Activated T-helper 2 cell treated with anti-CD3 and anti-CD28 coated beads, Interferon-gamma antibody, Interleukin-2, Interleukin-4, amounts not matched to agents 10 μg/mL and 5 μg/mL and 100 μg/mL, durations not matched to agents 14 hours and 24 hours and 36 hours (primary cell): ENCODE measurements at places on chromosomes 7 and 10. TPM values are rescaled to one million over a fixed set of nuclear protein-coding genes. Genes with fewer than 3 reads are reported as not detected.

MYOF gene
- 32.5 and 33.2 TPM in 2 replicates for total RNA-seq

IDI2 gene
- not detected in 2 replicates for total RNA-seq

CPA4 gene
- not detected in 2 replicates for total RNA-seq

GRCh38 chr10:10818082-10818481, 199.6 kb upstream of the CELF2 start:
- no peak overlapping the region for H3K4me3 ChIP-seq
- DNase-seq = no peak
- H3K27ac ChIP-seq = no peak overlapping the region
- no peaks in the 10 kb centered on the region for H3K36me3 ChIP-seq

- H3K4me1 ChIP-seq = no peaks in the 10 kb centered on the region
- no peaks in the 10 kb centered on the region for H3K27me3 ChIP-seq
- H3K27ac ChIP-seq = no peak overlapping the region
- no peak overlapping the region for H3K4me3 ChIP-seq
- DNase-seq = no peak
Observed at GRCh38 chr7:84009051-84009450, 185.5 kb downstream of the SEMA3A start.

DNA sequence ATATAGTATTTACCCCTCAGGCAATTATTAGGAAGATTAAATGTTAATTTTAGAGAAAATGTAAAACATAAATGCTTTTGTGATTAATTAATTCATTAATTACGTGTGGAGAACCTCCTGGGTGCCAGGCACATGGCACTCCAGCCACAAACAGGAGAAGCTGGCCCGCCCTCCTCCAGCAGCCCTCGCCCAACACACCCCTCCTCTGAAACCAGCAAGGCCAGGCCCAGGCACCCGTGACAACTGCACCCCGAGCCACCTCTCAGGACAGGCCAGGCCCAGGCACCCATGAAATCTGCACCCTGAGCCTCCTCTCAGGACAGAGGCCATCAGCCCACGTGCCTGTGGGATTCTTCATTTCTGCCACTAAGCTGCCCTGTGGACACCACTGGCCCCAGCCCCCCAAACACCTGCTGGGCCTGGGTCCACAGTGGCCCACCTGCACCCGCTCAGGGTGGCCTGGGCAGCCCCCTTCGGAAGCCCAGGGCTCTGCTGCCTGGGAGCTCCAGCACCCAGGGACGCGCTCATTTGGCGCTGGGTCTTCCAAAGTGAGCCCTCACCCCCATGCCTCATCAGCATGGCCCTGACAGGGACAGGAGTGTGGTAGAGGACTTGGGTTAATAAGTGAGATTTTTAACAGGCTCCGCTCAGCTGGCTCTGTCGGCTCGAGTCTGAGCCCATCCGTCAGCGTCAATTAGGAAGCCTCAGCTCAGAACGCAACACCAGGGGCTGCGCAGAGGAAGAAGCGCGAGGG, 482.1 kb downstream of the DNAJB6 start:
- H3K4me1 ChIP-seq = no peaks in the 10 kb centered on the region
- no peak overlapping the region for H3K4me3 ChIP-seq
- H3K27ac ChIP-seq = no peak overlapping the region
- no peak for DNase-seq
- H3K27me3 ChIP-seq = no peaks in the 10 kb centered on the region

DNA sequence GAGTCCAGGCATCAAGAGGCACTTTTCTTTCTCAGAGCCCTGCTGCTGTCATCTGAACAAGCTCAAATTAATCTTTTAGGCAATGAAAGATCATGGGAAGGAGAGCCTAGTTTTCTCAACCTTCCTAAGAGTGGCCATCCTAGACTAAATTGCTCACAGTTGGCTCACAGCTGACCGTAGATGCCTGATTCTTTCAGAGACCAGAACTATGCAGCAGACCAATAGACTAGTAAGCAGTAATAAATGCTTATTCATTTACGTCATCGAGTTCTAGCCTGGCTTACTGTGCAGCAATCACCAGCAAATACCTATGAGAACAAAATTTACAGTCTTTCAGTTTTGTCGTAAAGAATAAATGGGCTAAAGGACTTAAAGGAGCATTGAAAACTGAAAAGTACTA, 602.9 kb upstream of the GHITM start:
- no peak overlapping the region for H3K4me3 ChIP-seq
- no peaks in the 10 kb centered on the region for H3K27me3 ChIP-seq
- no peaks in the 10 kb centered on the region for H3K4me1 ChIP-seq
- no peak overlapping the region for H3K27ac ChIP-seq

GRCh38 chr10:86313621-86314041, 53.0 kb downstream of the GRID1 start:
- no peak for DNase-seq
- H3K4me1 ChIP-seq = no peaks in the 10 kb centered on the region
- H3K27ac ChIP-seq = no peak overlapping the region
- H3K27me3 ChIP-seq = no peaks in the 10 kb centered on the region

- H3K4me3 ChIP-seq = no peak overlapping the region
- H3K27ac ChIP-seq = no peak overlapping the region
- peaks cover 26% of the 10 kb centered on the region for H3K27me3 ChIP-seq
- H3K36me3 ChIP-seq = no peaks in the 10 kb centered on the region
Observed at GRCh38 chr10:27730041-27730440, 15.6 kb downstream of the MKX start.

- no peak overlapping the region for H3K27ac ChIP-seq
- peaks cover 22% of the 10 kb centered on the region for H3K27me3 ChIP-seq
- peaks cover 15% of the 10 kb centered on the region for H3K4me1 ChIP-seq
- no peak for DNase-seq
- no peaks in the 10 kb centered on the region for H3K36me3 ChIP-seq
Observed at GRCh38 chr7:41942468-41943093, 239.7 kb upstream of the INHBA start.

GRCh38 chr10:131972474-131973071, 9.2 kb downstream of the BNIP3 start:
- peak; percentile 41 for DNase-seq
- H3K27ac ChIP-seq = peak overlapping the region; percentile 82
- H3K36me3 ChIP-seq = peaks cover 83% of the 10 kb centered on the region
- peak overlapping the region; percentile 68 for H3K4me3 ChIP-seq
- no peaks in the 10 kb centered on the region for H3K27me3 ChIP-seq

GRCh38 chr7:136998495-136998894, 130.0 kb downstream of the CHRM2 start:
- no peaks in the 10 kb centered on the region for H3K36me3 ChIP-seq
- H3K4me1 ChIP-seq = no peaks in the 10 kb centered on the region
- H3K4me3 ChIP-seq = no peak overlapping the region

DNA sequence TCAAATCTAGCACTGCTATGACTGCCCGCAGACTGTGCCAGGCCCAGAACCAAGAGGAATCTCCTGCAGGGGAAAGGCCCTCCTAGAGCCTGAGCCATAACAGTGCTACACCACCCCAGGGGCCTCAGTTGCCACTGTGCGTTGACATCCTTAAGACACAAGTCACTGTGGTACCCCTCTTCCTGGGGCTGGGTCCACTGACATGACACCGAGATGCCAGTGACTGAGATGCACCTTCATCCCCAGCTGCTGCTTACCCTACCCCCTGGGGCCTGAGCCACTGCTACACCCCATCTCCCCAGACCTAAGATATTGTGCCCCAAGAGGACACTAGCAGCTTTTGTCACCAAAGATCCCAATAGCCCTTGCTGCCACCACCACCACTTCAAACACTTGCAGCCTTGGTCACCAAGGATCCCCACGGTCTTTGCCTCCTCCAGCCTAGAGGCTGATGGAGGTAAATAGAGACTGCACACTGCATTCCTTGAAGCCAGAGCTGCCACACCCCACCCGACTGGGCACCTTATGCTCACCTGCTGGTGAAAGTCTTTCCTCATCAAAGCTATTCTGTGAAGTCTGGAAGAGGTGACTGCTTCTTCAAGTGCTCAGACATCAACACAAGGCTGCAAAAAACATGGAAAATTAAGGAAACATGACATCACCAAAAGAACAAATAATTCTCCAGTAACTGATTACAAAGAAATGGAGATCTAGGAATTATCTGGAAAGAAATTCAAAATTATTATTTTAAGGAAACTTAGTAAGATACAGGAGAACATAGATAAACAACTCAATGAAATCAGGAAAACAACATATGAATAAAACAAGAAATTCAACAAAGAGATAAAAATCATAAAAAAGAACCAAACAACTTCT, 40.4 kb upstream of the SHH start:
- H3K36me3 ChIP-seq = no peaks in the 10 kb centered on the region
- no peaks in the 10 kb centered on the region for H3K4me1 ChIP-seq
- no peak overlapping the region for H3K4me3 ChIP-seq
- no peak for DNase-seq
- H3K27ac ChIP-seq = no peak overlapping the region

DNA sequence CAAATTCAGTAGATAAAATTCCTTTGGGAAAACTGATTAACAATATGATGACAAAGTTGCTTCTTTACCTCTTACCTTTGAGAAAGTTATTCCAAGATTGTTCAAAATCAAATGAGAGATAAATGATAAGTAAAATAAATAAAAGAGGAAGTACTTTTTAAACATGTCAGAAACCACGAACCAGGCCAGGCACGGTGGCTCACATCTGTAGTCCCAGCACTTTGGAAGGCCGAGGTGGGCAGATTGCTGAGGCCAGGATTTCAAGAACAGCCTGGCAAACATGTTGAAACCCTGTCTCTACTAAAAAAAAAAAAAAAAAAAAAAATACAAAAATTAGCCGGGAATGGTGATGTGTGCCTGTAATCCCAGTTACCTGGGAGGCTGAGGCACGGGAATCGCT, 296.6 kb downstream of the HGF start:
- no peak for DNase-seq
- H3K4me1 ChIP-seq = no peaks in the 10 kb centered on the region
- H3K36me3 ChIP-seq = no peaks in the 10 kb centered on the region
- H3K27ac ChIP-seq = no peak overlapping the region

DNA sequence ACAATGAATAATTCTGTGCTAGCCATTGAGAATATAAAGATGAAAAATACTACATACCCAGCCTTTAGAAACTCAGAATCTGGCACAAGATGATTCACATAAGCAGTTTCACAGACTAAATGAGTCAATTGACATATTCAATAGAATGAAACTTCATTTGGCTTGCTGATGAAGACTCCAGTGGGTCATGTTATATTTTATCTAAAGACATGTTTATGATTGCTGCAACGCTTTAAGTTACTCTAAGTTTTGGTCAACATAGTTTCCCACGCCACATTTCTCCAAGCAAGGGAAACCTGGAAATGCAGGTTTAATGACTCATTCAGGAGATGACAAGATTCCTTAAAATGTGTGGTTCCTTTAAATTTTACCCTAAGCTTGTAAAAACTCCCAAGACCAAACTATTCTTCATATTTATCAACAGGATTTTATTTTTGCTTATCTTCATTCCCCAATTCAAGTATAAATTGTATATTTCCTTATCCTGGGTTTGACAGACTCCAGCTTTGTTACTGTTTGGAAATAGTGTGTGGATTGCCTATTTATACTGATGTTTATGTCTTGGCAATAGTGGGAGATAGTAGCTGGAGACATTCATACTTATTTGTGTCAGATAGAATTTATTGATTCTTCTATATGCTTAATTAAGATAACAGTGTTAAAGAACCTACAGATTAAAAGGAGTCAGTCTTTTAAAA, 6.6 kb downstream of the SEMA3A start:
- H3K27me3 ChIP-seq = peaks cover 9% of the 10 kb centered on the region
- H3K4me1 ChIP-seq = peaks cover 10% of the 10 kb centered on the region
- H3K36me3 ChIP-seq = no peaks in the 10 kb centered on the region
- DNase-seq = no peak

DNA sequence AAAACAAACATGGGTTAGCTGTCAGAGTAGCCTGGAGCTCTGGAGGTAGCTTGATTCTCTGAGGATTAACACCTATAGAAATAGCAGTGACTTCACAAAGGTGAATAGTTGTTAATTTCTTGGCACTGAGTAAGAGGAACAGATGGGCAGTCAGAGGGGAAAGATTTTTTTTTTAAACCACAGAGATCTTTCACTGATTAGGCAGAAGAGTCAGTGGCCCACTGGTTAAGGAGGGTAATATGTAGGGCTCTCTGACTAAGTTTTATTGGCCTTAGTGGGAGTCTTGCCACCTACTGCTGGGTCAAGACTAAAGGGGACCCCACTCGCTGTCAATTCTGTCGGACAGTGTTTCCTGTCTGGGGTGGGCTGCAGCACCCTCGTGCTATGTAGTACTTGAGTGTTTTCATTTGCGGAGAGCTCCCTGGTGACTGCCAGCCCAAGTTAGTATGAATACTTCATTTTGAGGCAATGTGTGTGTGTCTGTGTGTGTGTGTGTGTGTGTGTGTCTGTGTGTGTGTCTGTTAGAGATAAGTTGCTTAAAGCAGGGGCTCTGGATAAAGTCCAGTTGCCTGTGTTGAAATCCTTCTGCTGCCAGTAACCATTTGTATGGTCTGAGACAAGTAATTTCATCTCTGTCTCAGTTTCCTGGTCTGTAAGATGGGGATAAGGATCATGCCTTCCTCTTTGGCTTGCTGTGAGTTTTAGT, 145.2 kb downstream of the ARID5B start:
- H3K27me3 ChIP-seq = no peaks in the 10 kb centered on the region
- H3K4me1 ChIP-seq = peaks cover 81% of the 10 kb centered on the region
- H3K27ac ChIP-seq = peak overlapping the region; percentile 99
- no peak for DNase-seq
- peaks cover 48% of the 10 kb centered on the region for H3K36me3 ChIP-seq

DNA sequence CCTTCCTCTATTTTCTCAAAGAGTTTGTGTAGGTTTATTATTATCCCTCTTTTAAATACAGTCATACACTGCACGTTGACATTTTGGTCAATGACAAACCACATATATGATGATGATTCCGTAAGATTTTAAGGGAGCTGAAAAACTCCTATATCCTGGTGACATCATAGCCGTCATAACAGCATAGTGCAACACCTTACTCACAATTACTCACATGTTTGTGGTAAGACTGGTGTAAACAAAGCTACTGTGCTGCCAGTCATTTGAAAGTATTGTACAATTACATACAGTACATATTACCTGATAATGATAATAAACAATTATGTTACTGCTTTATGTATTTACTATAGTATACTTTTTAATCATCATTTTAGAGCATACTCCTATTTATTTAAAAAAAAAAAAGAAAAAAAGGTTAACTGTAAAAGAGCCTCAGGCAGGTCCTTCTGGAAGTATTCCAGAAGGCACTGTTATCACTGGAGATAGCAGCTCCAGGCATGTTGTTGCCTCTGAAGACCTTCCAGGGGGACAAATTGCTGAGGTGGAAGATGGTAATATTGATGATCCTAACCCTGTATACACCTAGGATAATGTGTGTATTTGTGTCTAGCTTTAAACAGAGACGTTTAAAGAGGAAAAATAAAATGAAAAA, 123.3 kb upstream of the CDK1 start:
- H3K27me3 ChIP-seq = no peaks in the 10 kb centered on the region
- no peaks in the 10 kb centered on the region for H3K36me3 ChIP-seq
- DNase-seq = no peak
- H3K4me3 ChIP-seq = no peak overlapping the region

- H3K27ac ChIP-seq = peak overlapping the region; percentile 94
- H3K27me3 ChIP-seq = no peaks in the 10 kb centered on the region
- no peak for DNase-seq
- peaks cover 98% of the 10 kb centered on the region for H3K36me3 ChIP-seq
Observed at GRCh38 chr10:8059191-8059936, 4.9 kb downstream of the GATA3 start.
